ENCODE measurements at places on chromosomes 4 and X.

- no peak for DNase-seq
Measured at GRCh38 chr4:177109769-177110168, 199.9 kb upstream of the NEIL3 start.

DNA sequence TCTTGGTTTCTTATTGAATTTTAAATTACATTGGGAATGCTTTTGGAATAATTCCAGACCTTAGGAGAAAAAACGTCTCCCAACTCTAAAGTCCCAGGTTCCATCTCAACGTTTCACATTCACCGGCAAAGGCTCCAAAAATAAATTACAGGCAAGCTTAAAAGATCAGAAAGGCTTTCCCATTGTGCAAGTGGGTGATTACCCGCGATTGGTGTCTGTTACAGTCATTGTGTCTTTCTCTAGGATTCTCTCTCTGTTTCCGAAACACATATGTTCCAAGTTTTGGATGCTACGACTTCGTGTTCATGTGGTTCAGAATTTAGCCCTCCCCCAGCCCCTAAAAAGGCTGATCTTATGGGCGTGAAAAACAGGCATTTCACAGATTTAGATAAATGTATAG, 41.8 kb downstream of the PALLD start:
- peak; percentile 32 for DNase-seq

DNA sequence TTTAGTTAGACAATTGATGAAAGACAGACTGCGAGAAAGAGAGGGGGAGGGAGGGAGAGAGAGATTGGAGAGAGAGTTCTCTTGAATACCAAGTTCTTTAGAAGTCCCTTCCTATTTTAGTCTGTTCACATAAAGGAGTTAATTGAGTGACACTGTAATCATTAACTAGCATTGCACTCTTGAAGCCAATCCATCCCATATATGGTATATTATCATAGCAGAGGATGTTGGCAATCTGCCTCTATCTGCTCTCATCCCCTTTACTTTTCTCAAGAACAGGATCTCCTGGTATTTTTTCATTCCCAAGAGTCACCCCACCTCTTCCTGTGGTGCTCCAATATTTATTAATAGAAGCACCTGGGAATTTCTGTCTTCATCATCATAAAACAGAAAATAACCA, 959.6 kb upstream of the NDST4 start:
- no peak for DNase-seq

DNA sequence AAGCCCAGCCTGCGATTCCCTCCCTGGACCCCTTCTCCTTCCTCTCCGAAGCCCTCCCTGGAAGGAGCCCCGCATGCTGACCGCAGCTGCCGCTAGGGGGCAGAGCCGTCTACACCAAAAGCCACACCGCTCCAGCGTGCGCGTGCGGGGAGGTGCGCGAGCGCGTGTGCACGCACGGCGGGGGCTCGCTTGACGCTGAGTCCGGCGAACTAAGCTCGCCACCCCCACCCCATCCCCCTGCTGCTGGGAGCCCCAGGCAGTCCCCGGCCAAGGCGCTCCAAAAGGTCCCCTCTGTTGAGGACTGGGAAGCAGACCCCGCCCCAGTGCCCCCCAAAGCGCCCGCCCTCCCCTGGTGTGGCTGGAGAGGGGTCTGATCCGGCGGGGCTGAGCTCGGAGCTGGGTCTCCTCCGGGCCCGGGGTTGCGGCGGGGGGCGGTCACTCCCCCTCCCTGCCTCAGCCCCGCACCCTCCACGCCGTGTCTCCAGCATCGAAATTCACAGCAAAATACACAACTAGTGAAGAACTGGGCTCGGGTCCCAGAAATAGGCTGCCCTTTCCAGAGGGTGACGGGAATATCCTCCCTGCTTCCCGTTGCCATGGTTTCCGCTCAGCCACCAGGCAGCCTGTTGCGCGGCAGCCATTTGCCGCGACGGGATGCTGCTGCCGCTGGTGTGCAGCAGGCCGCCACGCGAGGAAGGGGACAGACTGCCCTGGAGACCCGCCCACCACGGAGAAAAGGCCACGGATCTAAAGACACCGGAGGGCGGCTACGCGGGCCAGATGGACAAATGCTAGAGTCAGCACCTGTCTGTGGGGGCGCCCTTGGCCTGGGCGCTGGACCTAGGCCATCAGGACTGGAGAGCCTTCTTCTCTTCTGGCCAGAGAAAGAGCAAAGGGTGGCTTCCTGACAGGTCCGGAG, 11.2 kb upstream of the CCNQ start:
- peak; percentile 77 for DNase-seq

DNA sequence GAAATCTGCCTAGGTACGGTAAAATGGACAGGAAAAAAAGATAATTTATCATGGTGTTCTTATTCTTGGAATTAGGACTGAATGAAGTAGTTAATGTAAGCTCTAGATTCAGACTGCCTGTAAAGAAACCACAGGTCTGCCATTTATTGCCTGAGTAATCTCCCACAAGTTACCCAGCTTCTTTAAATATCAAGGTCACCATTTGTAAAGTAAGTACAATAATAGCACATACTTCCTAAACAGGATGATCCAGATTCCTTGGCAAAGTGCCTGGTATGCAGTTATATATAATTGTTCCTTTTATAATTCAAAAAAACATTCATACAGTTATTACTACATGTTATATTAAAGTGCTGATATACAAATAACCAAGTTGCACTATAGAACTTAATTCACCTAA, 368.6 kb downstream of the HNRNPD start:
- DNase-seq = no peak

DNA sequence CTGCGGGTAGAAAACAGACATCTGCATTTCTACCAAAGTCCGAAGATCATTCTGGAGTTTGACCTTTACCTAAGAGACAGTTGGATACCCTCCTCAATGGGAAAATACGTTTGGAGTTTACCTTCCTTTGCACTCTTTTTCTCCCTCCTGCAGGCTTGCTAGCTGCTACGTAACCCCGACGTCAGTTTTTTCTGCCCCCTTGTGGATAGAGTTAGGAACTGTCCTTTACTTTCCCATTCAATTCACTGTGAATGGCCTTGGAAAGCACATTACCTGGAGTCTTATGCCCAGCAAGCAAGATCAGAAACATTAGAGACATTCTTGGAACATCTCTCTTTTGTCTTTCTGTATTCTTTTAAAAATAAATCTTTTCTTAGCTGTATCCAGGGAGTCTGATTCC, 250.7 kb downstream of the NAP1L3 start:
- DNase-seq = peak; percentile 6

DNA sequence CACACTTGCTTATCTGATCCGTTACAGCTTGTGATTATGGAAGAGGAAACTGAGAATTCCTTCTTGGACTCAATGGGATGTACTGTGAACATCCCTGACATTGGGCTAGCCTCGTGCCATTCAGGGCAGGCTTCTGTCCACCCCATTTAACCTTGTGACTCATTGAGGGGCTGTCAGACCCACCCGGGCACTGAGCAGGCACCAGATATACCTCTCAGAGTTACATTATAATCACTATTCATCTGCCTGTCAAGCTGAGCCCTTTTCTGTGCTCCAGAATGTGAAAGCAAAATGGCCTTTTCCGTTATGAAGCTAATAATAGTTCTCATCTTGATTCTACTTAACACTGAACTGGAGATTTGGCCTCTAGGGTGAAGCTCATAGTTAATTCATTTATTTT, 170.6 kb upstream of the SCML1 start:
- no peak for DNase-seq

GRCh38 chrX:22246620-22247019, 26.1 kb upstream of the CBLL2 start:
- no peak for DNase-seq

GRCh38 chr4:28490669-28491068, 1630.0 kb downstream of the STIM2 start:
- no peak for DNase-seq

DNA sequence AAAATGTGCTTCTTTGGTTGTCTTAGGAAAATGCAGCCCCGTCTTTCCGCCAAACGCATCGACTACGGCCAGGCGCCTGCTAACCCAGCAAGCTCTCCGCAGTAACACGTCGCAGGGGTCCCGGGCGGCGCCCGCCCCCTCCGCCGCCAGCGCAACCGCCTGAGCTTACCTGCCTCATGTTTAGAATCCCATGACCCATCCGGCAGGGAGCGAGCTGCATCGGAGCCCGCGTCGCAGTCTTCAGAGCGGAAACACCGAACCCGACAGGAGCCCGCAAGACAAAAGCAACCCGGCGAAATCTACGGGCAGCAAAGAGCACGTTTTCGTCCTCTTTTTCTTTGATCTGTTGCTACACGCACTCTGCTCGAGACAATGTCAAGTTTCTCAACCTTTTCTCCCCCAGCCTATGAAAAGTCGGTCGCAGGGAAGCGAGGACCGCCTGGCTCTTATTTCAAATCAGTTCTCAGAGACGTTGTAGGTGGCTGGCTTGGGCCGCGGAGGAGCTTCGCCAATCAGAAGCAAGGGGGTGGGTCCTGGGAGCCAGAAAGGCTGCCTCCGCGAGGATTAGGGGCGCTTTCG, at the start of gene MID1:
MID1 (minus strand) TSS at position 465 of the 579 bp plus-strand sequence. CDS start 53,038 bp downstream, outside the sequence.
- DNase-seq = peak; percentile 82

DNA sequence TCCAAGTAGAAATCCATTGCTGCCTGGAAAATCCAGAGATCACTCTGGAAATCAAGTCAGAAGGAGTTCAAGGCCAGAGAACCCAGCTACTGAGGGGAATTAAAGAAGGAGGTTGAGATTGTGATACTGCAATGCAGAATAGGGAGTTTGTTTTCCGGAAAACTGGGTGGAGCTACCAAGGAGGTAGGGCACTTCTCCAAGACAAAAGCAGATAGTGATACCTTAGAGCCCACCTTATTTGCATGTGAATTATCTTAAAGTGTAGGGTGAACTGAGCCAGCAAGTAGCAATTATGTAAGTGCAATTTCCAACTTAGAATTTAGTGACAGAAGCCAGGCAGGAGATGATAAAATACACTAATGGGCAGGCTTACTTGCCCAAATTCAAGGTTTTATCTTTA, 178.9 kb downstream of the MID1 start:
- DNase-seq = no peak

DNA sequence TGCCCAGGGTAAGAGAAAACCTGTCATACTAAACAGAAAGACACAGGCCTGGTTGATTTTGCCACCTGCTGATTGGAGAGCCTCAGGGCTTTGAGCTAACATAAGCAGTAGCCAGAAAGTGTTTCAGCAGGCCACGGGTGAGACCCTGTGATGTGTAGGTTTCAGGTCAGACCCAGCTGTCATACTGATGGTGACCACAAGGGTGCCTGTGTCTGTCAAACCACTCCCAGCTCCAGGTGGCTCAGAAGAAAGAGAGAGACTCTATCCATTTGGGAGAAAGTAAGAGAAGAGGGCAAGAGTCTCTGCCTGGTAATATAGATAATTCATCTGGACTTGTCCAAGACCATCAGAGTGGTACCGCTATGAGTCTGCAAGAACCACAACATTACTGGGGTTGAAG, 72.8 kb upstream of the NLRP2B start:
- no peak for DNase-seq

DNA sequence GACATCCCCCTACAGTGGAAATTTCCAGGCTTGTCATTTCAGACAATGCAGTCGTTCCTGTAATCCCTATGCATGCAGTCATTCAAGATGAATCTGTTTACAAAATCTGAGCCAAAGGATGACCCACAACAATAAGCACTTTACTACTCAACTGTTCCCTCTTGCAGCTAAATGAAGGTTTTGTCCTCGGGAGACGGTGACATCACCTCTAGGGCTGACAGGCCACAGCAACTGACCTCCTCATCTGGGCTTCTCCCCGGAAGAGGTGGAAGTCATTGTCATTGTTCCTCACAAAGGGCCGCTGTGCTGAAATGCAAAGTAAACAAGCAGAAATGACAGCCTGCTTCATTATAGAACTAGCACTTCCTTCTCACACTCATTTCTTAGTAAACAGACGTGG, 29.2 kb downstream of the CLRN2 start:
- no peak for DNase-seq

- no peak for DNase-seq
Measured at GRCh38 chr4:188904617-188905016, 765.4 kb downstream of the TRIML1 start.

- DNase-seq = no peak
Measured at GRCh38 chr4:94536649-94537469, 85.1 kb downstream of the PDLIM5 start.

- no peak for DNase-seq
Measured at GRCh38 chr4:55173580-55173979, 48.2 kb upstream of the KDR start.

GRCh38 chr4:124918559-124919122, 206.1 kb upstream of the ANKRD50 start:
- no peak for DNase-seq

DNA sequence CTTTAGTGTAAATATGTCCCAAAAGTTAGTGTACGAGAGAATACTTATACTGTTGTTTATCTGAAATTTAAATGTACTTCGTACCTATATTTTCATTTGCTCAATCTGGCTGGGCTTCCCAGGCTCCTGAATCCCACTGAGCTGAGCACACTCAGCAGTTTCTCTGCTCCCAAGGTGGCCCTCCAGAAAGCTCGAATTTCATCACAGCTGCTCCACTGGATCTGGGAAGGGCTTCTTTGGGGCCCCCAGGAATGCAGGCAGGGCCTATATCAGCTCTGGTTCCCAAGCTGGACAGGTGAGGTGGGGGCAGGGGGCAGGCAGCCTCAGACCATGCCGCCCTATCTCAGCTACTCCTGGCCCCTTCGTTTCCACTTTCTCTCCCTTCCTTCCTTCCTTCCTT, 1.5 kb upstream of the FATE1 start:
- DNase-seq = no peak
